Progenitor cell of endocrine pancreas (in vitro differentiated cells): ENCODE measurements at places on chromosomes 7 and 10. TPM values are rescaled to one million over a fixed set of nuclear protein-coding genes. Genes with fewer than 3 reads are reported as not detected.
A peak's percentile ranks its signal among the peaks of the same experiment; 100 is the strongest.

DNA sequence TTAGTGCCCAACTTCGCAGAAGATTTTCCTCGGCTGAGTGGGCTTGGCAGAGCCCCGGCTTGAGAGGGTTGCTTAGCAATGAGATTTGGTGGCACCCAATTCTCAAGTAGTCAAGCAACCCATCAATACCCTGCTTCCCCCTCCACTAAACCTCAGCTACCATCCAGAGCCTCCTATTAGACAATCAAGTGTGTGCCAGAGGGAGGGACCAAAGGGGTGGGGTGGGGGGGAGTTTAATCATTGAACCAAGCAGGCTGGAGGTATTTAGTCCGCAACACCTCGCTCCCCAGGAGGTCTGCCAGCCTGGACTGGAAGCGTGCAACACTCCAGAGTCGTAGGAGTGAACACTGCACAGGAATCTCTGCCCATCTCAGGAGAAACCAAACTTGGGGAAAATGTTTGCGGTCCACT is at the start of gene HKDC1:
Gene HKDC1, plus strand, starts transcription at position 292 of the 411 bp plus-strand sequence. Its CDS starts 104 bp downstream, at position 396.
- DNase-seq: no peak

GRCh38 chr7:110604885-110605284 is 486.0 kb upstream of the LRRN3 start:
- DNase-seq: no peak

DNA sequence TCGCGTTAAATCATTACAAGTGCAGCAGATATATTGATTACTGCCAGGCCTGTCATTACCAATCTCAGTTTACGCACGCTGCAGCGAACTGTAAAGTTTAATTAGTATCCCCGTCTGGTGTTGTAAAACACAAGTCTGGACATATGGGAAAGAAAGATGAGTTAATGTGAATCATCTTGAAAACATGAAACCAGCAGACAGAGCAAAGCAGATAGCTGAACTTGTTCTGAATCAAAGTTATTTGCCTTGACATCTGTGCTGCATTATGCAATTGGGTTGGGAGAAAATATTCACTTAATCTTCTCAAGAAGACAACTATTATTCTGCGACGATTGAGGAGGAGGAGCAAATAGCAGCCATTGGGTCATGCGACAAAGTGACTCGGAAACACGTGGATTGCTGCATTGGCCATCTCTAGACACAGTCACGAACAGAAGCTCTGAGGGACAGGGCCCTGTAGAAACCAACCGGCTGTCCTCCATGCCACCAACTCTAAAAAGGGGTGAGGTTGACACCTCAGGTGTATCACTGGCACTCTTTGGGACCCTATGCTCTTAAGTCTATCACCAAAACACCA is 156.3 kb upstream of the C7orf33 start:
- no peak for DNase-seq

GRCh38 chr10:99234041-99234790 is 1.4 kb downstream of the HPSE2 start:
- DNase-seq: peak; percentile 20

- no peak for DNase-seq
Observed at GRCh38 chr7:97145068-97145467, 27.6 kb downstream of the SDHAF3 start.

DNA sequence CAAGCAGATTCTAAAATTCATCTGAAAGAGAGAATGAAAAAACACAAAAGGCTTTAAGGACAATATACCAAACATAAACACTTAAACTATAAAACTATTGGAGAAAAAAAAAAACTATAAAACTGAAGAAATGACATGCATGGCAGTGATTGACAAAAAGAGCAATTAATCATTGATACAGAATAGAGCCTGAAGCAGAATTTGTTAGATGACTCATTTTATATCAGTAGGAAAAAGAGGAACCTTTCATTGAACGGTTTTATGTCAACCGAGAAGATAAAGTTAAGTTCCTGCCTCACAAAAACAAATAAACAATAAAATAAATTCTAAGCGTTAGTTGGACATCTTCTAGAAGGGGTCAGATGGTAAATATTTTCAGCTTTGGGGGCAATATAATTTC is 23.3 kb downstream of the NPY start:
- DNase-seq: no peak

DNA sequence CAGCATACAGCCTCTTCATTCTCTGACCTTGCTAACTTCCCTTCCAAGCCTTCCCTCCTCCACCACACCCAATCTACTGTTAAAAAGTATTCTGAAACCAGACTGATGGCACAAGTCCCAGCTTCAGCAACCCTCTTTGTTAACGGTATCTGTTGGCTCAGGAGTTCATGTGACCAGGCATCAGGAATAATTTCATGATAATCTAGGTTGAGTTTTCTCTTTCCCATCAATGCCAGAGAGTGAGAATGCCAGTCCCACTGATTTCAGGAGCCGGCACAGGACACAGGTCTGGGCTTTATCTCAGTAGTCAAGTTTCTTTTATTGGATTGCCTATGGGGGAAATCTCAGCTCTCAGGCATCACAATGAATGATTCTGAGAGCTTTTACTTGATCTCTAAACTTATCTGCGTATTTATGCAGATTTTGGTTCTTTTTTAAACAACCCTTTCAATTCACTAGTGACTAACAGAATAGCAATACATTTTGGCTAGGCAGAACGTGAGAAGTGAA is 231.0 kb upstream of the LYZL1 start:
- no peak for DNase-seq

- no peak for DNase-seq
Observed at GRCh38 chr7:116842371-116842770, 20.0 kb upstream of the CAPZA2 start.

DNA sequence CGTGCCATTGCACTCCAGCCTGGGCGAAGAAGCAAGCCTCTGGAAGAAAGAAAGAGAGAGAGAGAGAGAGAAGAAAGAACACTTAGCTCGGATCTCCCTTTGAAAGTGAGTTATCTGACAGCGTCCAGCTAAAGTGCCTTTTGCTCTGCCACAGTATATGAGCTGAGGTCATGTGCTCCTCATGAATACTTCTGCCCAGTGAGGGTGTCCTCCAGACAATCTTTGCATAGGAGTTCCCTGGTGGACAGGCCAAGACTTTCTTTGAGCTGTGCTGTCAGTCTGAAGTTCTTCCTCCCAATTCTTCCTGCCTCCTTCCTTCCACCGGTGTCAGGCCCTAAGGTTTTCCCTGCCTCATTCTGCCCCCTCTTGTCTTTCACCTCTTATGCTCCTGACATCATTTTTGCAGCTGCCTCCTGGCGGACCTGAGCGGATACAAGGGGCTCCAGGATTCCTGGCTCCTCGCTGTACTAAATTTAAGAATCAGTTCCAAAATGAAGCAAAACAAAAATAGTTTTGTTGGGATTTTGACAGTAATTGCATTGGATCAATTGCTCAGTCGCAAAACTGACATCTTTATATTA is 31.9 kb downstream of the XRCC2 start:
- no peak for DNase-seq

DNA sequence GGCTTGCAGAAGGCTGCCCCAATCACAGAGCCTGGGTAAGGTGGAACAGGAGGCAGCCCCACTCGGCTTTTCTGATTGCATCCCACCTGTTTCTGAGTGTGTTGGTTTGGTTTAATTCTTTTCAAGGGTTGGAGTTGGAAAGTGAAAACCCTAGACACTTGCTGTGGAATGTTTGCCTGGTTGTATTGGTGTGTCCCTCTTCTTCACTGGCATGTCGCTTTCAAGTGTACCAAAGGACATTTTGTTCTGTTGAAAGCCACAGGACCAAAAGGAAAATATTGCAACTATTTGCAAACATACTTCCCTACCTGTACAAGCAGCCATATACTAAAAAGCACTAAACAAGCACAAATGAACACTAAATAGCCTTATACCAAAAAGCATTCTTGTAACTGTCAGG is 60.5 kb downstream of the NHLRC2 start:
- no peak for DNase-seq

DNA sequence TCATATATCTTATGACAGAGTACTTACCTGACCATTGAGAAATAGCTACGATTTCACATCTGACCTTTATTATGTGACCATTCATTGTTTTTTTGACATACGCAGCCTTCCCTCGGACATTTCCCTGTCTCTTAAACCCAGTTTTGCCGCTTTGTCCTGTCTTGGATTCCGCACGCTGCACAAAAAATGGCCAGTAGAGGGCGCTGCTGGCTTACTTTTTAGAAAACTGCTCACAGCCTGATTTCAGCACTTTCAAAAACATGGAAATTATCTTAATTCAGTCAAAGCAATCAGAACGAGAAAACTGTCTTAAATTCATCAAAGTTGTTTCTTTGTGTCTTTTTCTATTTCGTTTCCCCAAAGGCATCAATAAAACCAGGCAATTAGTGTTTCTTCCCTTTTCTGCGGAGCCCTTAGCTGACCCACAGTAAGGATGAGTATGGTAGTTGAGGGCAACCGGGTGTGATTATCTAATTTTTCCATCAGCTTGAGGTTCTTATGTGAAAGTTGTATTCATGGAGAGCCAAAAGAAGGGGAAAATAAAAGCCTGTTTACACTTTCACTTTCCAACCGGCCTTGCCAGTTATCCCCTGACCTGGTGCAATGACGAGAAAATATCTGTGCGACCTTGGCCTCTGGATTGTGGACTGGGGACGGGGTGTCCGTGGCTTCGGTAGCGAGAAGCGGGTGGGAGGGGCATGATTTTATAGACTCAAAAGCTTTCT is 144.4 kb downstream of the DYNC1I1 start:
- peak; percentile 80 for DNase-seq

DNA sequence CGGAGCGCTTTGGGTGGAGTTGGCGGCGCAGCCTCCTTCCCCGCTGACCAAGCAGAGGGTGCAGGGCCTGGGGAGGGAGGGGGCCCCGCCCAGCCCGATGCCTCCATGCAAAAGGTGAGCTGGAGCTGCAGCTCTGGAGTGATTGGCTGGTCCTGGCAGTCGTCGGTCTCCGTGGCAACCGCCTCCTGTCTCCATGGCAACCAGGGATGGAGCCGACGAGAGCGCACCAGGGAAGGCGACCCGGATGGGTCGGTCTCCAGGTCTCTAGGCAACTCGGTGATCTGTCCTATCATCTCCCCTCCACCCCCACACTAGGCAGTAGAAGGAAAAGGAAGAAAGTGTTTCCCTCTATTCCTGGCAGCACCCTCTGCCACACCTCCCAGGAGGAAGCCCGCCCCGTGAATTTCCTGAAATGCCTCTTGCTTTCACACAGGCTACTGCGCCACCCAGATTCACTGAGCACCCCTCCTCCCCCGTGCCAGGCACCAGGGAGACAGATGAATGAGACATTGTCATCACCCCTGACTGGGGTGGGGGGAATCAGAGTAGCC is 647 bp upstream of the NACAD start:
- DNase-seq: peak; percentile 67

DNA sequence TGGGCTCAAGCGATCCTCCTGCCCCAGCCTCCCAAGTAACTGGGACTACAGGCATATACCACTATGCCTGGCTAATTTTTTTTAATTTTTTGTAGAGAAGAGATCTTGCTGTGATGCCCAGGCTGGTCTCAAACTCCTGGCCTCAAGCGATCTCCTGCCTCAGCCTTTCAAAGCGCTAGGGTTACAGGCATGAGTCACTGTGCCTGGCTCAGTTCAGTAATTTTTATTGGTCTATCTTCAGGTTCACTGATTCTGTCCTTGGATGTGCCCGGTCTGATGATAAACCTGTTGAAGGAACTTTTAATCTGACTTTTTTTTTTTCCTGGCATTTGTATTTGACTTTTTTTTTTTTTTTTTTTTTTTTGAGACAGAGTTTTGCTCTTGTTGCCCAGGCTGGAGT is 40.1 kb upstream of the STRIP2 start:
- DNase-seq: no peak

DNA sequence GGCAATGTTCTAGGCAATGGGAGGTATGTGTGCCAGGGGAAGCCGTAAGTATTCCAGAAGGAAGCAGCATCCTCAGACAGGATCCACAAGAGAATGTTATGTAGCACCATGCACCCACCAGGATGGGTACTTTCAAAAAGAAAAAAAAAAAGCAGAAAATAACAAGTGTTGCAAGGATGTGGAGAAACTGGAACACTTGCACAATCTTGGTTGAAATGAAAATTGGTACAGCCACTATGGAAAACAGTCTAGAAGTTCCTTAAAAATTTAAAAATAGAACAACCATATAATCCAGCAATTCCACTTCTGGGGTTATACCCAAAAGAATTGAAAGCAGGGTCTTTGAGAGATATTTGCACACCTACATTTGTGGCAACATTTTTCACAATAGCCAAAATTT is 20.2 kb downstream of the C10orf71 start:
- no peak for DNase-seq

DNA sequence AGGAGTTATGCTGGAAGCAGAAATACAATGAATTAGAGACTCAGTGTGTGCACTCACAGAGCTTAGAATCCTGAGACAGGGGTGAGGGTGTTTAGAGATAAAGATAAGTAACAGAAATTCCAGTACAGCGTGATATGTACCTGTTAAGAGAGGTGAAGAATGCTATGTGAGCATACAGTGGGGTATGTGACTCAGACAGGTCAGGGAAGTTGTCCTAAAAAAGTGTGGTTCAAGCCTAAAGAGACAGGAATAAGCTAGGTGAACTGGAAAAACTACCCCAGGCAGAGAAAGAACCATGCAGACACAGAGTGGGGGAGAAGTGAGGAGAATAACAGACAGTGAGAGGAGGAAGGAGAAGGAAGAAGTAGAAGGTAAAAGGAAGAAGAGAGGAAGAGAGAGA is 8.6 kb downstream of the SMIM30 start:
- no peak for DNase-seq

DNA sequence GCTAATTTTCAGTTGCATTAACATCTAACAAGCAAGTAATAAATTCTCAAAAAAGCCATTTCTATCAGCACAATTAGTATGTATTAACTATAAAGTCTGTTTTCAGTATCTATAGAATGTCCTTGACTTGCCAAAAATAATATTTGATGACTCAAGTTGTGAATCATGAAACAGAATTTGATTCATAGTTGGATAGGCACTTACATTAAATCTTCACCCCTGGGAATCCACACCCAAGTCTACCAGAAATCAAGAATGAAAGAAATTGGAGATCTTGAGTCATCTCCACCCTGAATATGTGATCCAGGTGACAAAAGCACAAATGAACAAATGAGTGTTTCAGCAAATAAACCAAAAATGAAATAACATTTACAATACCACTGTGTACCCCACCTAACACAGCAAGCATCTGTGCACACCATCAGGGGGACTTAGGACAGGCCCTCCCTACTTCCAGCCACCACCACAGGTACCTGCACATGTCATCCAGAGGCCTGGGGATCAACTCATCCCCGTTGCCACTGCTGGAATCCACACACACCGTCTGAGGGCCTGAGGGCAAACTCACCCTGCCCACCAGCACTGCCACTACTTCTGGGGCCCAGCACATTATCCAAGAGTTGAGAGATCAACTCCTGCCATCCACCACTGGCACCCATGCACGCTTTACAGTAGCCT is 160.1 kb downstream of the MTERF1 start:
- DNase-seq: no peak

DNA sequence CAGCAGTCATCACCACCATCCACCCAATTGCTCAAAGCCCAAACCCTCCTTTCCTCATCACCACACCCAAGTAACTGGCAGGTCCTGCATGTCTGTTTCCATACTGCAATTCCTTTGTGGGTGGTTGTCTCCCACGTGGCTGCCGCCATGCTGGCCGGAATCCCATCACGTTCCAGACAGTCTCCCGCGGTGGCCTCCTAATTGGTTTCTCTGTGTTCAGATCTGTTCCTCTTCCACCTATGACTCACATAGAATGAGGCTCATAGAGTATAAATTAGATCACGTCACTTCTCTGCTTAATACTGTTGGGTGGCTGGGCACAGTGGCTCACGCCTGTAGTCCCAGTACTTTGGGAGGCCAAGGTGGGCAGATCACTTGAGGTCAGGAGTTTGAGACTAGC is 813.0 kb downstream of the TYW1 start:
- no peak for DNase-seq

Gene NPM3
- 39.3 and 44.1 TPM in 2 replicates for total RNA-seq

Gene SRRM3
- 2.5 and 3.3 TPM in 2 replicates for total RNA-seq

Gene SSC4D
- 7.4 and 10.7 TPM in 2 replicates for total RNA-seq

Gene NEUROD6
- total RNA-seq: not detected in 2 replicates
